ENCODE measurements at places on chromosomes 5 and 9.
A peak's percentile ranks its signal among the peaks of the same experiment; 100 is the strongest.

DNA sequence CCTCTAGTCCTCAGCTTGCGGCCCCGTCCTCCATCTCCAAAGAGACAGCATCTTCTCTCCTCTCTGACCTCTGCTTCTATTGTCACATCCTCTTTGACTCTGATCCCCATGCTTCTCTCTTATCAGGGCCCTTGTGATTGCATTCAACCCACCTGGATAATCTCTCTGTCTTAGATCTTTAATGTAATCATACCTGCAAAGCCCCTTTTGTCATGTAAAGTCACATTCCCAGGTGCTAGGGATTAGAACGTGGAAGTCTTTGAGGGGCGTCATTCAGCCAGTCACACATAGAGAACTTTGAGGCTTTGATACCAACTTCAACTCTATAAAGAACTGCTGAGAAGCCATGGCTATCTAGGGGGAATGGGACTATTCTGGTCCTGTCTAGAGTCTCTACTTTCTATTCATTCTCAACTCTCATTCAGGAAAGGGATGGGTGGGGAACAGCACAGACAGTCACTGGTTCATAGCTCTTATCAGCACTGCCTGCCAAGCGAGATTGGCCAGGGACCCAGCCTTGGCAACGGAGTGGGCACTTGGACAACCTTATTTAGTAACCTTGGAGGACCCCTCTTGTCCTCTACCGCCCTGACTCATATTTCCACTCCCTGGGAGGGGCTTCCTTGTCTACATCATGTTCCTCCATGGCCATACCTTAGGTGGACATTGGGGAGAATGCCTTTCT lies 29.0 kb downstream of the TAS2R1 start:
- no peak for DNase-seq

DNA sequence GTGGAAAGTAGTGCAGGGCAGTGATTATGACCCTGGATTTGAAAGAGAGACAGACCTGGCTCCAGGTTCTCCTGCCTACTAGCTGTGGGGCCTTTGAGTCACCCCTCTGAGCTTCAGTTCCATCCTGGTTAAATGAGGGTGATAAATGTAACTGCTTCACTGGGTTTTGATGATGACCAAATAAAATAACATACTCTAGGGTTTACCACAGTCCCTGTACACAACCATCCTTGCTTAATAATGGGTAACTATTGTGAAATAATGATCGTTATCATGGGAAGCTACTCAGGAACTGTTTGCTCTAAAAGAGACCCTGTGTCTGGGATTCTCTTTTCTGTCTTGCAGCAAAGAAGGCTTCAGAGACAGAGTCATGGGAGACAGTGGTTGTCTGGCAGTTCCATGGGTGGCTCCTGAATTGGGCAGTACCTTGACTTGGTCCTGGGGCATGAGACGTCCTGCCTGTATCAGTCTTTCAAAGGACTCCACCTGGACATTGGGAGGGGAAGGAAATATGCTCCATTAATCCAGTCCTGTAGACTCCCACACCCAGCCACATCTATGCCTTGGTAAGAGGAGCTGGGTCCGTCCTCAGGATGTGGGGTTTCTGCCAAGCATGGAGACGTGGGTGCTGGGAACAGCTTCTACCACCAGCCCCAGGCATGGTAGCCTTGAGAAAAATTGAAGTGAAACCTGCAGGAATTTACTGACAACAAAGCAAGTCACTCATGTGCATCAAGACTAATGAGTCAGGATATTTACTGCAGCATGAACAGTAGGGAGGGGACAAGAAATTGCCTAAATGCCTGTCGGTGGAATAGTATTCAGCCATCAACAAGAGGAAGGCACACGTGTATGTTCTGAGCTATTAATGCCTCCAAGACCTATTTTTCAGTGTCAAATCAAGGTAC lies 23.4 kb downstream of the AKNA start:
- peak; percentile 55 for DNase-seq

DNA sequence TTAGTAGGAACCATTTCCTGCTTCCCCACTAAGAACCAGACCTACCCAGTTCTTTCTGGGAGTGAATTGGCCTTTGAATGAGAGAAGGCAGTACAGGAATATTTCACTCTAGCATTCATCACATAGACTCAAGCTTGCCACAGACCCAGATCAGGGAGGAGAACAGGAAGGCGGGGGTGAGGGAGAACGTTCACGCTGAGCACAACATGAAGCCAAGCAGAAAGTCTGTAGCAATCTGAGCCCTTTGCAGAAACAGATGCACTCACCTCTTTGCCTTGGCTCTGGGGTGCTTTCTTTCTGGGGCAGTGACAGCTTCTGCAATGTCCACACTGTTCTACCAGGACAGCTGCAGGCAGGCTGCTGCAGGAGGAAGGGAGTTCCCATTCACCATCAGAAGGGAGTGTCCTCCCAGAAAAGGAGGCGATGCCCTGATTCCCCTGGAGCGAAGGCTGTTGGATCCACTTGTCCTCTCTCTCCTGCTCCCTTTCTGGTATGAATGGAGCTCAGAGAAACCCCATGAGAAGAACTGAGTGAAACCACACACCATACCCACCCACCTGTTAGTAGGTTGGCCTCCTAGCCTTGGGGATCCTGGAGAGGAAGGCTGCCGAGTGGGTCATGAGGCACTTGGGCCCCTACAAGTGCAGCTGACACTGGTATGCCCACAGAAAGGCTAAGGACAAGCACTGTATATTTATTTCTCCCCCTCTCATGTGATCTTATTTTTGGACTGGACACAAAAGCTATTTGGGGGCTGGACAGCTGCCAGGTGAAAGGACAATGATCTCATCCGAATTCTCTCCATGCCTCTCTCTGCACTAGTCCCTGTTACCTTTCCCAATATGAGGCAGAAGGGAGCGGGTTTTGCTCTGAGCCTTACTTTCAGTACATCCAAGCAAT lies 11.7 kb upstream of the FGF1 start:
- DNase-seq = peak; percentile 29

GRCh38 chr9:89410022-89410421 lies 87.9 kb downstream of the SEMA4D start:
- DNase-seq = no peak

- no peak for DNase-seq
These were observed 45.0 kb downstream of the SLC6A7 start for GRCh38 chr5:150234576-150235499.
